ENCODE measurements at places on chromosomes 7 and 10.

DNA sequence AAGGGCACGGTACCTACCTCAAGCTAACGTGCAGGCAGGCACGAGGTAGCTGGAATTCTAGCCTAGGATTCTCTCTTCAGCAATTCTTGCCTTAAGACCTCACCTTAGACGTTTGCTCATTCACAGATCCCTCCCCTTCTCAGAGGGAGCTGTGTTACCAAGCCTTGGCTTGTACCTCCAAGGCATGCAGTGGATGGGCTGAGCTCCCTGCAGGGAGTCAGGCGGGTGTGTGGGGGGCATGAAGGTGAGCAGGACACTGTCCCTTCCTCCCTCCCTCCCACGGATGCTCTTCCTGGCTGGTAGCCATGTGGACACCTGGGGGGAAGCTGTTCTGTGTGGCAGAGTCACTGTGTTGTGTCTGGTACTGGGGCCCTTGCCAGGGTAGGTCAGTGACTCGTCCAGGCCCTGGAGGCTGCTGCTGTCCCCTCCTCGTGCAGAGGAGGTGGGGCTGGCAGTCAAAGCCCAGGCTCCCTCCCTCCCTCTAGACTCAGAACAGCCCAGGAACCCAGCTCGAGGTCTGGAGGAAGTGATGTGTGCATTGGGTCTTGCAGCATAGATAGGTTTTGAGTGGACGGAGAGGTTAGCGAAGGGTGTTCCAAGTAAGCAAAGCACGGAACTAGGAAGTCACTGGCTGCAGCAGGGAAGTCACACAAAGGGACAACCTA is 222.2 kb upstream of the SH2B2 start:
- no peak overlapping the region for H3K4me3 ChIP-seq
- no peaks in the 10 kb centered on the region for H3K27me3 ChIP-seq
- no peak for DNase-seq

GRCh38 chr10:22649390-22649841 is 65.0 kb downstream of the PIP4K2A start:
- H3K4me1 ChIP-seq, result peaks cover 3% of the 10 kb centered on the region
- H3K4me3 ChIP-seq, result no peak overlapping the region
- no peaks in the 10 kb centered on the region for H3K36me3 ChIP-seq

- H3K27me3 ChIP-seq, result no peaks in the 10 kb centered on the region
- no peak for DNase-seq
- H3K4me3 ChIP-seq, result no peak overlapping the region
- H3K27ac ChIP-seq, result no peak overlapping the region
- H3K4me1 ChIP-seq, result no peaks in the 10 kb centered on the region
These were observed 118.1 kb downstream of the PRKCQ start for GRCh38 chr10:6461961-6462360.

- H3K4me3 ChIP-seq, result no peak overlapping the region
- no peaks in the 10 kb centered on the region for H3K4me1 ChIP-seq
- no peak overlapping the region for H3K27ac ChIP-seq
- no peaks in the 10 kb centered on the region for H3K36me3 ChIP-seq
- DNase-seq, result no peak
These were observed 12.7 kb upstream of the LARP4B start for GRCh38 chr10:944034-944831.

DNA sequence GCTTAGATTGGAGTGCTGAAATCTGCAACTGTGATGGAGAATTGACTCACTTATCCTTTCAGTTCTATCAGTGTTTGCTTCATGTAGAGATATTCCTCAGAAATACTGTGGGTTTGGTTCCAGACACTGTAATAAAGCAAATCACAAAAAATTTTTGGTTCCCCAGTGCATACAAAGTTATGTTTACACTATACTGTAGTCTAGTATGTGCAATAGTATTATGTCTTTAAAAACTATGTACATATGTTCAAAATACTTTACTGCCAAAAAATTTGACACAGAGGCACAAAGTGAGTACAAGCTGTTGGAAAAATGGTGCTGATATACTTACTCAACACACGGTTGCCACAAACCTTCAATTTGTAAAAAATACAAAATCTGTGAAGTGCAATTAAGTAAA is 112.5 kb downstream of the EPC1 start:
- H3K4me3 ChIP-seq, result no peak overlapping the region
- H3K27ac ChIP-seq, result no peak overlapping the region
- DNase-seq, result no peak

GRCh38 chr7:114889646-114890285 is 32.1 kb upstream of the MDFIC start:
- no peaks in the 10 kb centered on the region for H3K36me3 ChIP-seq
- no peaks in the 10 kb centered on the region for H3K27me3 ChIP-seq
- H3K4me1 ChIP-seq, result no peaks in the 10 kb centered on the region
- no peak overlapping the region for H3K27ac ChIP-seq
- H3K4me3 ChIP-seq, result no peak overlapping the region
- no peak for DNase-seq

- H3K4me1 ChIP-seq, result peaks cover 3% of the 10 kb centered on the region
- H3K27me3 ChIP-seq, result no peaks in the 10 kb centered on the region
- no peak for DNase-seq
- peaks cover 24% of the 10 kb centered on the region for H3K36me3 ChIP-seq
- H3K27ac ChIP-seq, result no peak overlapping the region
These were observed 48.6 kb downstream of the MALSU1 start for GRCh38 chr7:23347682-23348180.

- no peaks in the 10 kb centered on the region for H3K4me1 ChIP-seq
- H3K4me3 ChIP-seq, result no peak overlapping the region
- H3K27me3 ChIP-seq, result no peaks in the 10 kb centered on the region
- no peaks in the 10 kb centered on the region for H3K36me3 ChIP-seq
- H3K27ac ChIP-seq, result no peak overlapping the region
These were observed 27.3 kb upstream of the SKAP2 start for GRCh38 chr7:26891400-26892350.

DNA sequence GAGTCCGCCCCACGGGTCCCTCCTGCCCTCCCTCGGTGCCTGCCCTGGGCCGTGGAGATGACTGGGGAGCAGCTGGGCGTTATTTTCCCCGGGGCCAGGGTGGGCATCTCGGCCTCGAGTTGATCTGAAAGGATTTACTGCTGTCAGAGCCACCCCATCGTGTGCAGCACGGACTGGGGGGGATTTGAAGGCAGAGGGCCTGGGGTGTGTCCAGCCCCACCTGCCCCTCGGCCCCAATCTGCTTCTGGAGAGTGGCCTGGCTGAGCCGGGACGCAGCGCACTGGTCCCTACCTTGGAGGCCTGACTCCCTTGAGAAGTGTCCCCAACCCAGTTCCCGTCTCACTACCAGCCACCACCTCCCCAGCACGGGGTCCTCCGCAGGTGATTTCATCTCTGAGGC is 24.2 kb upstream of the PFKFB3 start:
- H3K4me3 ChIP-seq, result no peak overlapping the region
- no peak overlapping the region for H3K27ac ChIP-seq
- H3K27me3 ChIP-seq, result no peaks in the 10 kb centered on the region
- DNase-seq, result no peak
- H3K36me3 ChIP-seq, result no peaks in the 10 kb centered on the region
- no peaks in the 10 kb centered on the region for H3K4me1 ChIP-seq

DNA sequence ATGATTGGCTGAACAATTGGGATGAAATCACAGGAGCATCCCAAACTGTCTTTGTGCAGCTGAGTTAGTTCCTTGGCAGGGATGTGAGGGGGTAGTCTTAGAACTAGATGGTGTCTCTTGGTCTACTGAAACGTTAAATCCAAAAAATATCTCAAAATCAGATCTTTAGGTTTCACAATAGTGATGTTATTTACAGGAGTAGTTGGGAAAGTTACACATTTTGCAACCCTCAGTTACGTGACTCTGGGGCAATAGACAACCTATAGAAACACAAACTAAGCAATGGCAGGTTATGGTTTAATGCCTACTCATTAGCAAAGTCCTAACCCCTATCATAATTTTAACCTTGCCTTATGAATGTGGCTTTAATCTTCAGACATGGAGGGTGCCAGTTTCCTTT is 24.0 kb downstream of the PKD1L1 start:
- no peak overlapping the region for H3K4me3 ChIP-seq
- H3K27me3 ChIP-seq, result no peaks in the 10 kb centered on the region
- H3K27ac ChIP-seq, result no peak overlapping the region
- DNase-seq, result no peak
- H3K4me1 ChIP-seq, result no peaks in the 10 kb centered on the region

DNA sequence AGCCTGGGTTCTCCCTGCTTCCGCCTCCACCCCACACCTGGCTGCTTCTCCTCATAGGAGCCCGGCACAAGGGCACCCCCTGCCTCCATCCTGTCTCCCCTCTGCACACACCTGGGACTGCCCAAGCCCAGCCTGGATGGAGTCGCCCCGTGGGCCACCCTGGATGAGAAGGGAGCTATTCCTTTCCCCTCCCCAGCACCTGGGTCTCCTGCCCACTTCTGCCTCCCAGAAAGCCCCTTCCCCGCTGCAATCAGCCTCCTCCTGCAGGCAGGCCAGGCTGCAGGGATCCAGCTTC is 45.2 kb downstream of the ELFN1 start:
- peaks cover 23% of the 10 kb centered on the region for H3K4me1 ChIP-seq
- no peak overlapping the region for H3K27ac ChIP-seq
- H3K4me3 ChIP-seq, result no peak overlapping the region
- DNase-seq, result no peak

DNA sequence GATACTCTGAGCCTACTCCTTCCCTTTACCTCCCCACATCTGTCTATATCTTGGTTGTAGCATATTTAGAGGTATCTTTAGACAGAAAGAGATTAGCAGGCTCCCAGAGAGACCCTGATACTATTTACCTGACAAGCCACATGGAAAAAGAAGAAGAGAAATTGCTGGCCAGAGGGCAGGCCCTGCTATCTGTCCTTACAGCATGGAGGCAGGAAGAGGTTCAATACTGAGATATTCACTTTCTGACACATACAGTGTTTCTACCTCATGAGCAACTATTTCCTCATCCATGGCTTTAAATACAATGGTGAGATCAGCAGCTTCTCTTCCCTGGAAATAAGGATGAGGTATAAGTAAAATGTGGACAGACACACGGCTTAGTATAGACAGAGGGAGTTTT is 33.9 kb upstream of the TSPAN13 start:
- H3K36me3 ChIP-seq, result no peaks in the 10 kb centered on the region
- H3K27me3 ChIP-seq, result no peaks in the 10 kb centered on the region
- no peak for DNase-seq
- no peak overlapping the region for H3K4me3 ChIP-seq
- no peak overlapping the region for H3K27ac ChIP-seq
- no peaks in the 10 kb centered on the region for H3K4me1 ChIP-seq

DNA sequence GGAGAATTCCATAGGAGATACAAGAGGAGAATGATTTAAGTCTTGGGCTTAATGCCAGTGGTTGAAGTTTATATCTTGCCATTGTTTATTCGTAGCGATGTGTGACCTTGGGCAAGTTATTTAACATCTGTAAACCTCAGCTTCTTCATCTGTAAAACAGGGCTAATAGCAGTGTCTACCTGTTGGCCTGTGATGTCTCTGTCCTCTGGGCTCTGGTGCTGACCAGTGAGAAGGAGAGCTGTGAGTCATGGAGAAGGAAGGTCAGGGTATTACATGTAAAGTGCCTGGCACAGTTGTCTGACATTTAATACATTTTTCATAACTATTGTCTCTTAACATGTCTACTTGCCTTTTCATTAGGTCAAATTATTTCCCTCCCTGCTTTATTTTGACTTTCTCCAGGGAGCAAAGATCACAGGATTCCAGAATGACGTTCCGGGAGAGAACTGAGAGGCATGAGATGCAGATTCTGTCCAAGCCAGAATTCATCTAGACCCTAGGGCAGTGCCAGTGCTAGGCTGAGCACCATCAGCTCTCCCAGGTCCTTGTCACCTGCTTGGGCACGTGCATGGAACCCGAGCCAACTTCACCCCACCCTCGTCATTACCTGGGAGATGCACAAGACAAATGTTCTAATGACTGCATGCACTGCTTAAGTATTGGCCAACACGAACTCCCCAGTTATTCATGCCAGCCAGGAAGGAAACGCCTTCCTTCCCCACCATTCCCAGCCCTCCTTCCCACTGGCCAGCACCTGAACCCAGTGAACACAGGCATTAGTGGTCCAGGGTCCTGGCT is 187.9 kb downstream of the DPY19L1 start:
- H3K36me3 ChIP-seq, result no peaks in the 10 kb centered on the region
- H3K27ac ChIP-seq, result no peak overlapping the region
- no peak for DNase-seq
- no peaks in the 10 kb centered on the region for H3K4me1 ChIP-seq
- H3K4me3 ChIP-seq, result no peak overlapping the region

- no peaks in the 10 kb centered on the region for H3K27me3 ChIP-seq
- H3K4me3 ChIP-seq, result no peak overlapping the region
- H3K4me1 ChIP-seq, result no peaks in the 10 kb centered on the region
- H3K27ac ChIP-seq, result no peak overlapping the region
- DNase-seq, result no peak
These were observed 11.6 kb downstream of the DDX56 start for GRCh38 chr7:44561962-44562621.

DNA sequence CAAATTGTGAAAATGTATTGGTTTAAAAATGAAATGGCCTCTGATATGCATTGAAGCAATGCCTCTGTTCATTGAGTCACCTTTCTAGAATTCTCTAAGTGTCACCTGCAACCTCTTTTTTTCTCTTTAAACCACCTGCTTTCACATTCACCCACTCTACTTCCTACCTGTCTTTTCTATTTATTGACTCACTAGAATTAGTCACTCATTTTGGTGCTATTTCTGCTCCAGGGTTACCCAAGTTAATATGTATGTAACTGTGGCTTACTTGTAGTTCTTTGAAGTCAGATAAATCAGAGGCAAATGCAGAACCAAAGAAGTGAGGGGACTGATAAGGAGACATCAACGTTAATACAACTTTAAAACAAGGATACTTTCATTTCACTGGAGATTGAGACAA is 674.7 kb downstream of the CCSER2 start:
- DNase-seq, result no peak
- no peaks in the 10 kb centered on the region for H3K4me1 ChIP-seq
- no peak overlapping the region for H3K27ac ChIP-seq
- H3K36me3 ChIP-seq, result no peaks in the 10 kb centered on the region

- no peaks in the 10 kb centered on the region for H3K4me1 ChIP-seq
- no peak overlapping the region for H3K4me3 ChIP-seq
- no peak for DNase-seq
These were observed 12.1 kb upstream of the MRPS17 start for GRCh38 chr7:55939514-55940123.

Data from H1 (cell line).